ENCODE measurements at places on chromosomes 7 and 10.

- no peak for DNase-seq
Observed at GRCh38 chr7:20798694-20799121, 12.0 kb upstream of the SP8 start.

DNA sequence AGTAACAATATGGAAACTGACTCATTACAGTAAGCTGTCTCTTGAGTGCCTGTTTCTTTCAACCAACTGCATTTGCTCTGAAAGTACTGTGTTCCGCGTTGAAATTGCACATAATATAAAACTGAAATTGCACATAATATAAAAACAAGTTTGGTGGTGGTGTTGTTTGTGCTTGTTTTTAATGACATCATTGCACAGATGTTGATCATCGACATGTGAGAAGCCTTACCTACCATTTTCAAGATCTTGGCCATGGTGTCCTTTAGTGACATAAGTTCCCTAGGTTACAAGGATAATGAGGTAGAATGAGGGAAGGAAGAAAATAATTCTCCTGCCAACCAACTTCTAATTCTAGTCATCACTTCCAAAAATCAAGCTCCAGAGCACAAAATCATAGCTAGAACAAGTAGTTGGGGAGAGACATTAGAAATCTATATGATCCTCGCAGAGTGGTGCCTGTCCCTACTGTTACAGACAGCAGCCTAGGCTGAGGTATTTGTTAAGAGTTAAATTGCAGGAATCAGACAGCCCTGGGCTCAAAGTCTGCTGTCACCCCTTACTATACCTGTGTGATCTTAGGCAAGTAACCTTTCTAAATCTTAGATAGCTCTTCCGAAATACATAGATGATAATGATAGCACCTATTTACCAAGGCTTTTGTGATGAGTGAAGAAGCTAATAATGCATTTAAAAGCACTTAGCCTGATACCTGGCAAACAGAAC lies 29.3 kb downstream of the DOCK4 start:
- DNase-seq = no peak

DNA sequence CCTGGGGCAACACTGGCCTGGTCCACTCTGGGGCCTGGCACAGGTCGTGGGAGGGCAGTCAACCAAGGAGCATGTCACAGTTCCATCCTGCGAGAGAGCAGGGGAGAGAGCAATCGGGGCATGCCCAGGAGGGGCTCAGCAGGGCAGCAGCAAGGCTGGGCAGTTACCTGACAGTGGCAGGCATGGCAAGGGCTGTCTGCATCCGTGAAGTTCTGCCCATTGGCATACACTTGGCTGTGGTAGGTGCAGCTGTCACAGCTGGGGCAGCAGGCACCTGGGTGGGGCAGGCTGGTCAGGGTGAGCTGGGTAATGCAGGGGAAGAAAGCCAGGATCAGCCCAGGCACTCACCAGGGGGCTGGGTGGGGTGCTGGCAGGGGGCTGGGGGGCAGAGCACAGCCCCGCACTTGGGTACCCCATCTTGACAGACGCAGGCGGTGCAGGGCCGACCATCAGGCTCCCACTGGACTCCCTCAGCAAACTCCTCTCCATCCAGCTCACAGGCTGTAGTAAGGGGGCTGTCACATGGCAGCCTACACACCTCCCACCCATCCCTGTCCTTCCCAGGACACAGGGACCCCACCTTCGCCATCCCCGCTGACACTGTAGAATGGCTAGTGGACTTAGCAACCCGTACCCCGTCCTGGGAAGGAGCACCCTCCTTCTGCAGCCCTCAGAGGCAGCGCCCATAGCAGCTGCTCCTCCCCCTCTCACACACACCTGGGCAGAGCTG lies 17.8 kb downstream of the KCP start:
- no peak for DNase-seq

DNA sequence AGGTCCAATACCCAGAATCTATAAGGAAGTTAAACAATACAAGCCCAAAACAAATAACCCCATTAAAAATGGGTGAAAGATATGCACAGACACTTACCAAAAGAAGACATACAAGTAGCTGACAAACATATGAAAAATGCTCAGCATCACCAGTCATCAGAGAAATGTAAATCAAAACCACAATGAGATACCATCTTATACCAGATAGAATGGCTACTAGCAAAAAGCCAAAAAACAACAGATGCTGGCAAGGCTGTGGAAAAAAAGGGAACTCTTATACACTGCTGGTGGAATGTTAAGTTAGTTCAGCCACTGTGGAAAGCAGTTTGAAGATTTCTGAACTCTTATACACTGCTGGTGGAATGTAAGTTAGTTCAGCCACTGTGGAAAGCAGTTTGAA lies 331.1 kb downstream of the KIF20B start:
- no peak for DNase-seq

DNA sequence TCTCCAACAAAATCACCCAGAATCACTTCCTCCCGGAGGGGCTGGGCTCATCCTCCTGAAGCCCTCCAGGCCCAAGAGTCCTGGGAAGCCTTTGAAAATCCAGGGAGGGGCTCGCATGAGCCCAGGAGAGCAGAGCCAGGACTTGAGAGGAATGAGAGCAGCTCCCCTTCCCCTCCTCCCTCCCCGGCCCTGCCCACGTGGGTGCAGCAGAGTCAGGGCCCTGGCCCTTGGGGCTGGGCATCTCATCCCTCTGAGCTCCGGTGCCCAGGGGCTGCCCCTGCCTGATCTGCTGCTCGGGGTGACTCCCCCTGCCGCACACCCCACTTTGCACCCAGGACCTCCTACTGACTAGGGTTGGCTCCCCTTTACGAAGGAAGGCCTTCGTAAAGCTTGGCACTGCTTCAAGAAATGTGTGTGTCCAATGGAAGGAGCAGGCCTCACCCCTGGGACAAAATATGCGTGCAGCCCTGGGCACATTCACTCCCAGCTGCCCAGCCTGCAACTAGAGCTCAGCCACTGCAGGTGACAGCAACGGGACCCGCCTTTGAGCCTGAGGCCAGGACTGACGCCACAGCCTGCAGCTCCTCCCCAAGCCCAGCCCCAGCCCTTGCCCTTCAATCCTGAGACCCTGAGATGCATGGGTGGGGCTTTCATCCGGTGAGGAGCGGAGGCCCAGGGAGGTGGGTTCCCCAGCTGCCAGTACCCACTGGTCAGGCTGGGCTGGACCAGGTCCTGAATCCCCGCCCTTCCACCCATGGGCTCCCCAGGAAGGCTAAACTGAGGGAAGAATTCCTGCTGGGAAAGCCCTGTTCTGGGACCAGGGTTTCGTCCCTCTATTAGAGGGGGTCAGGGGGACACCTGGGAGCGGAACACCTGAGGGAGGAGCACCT lies 21.8 kb downstream of the PWWP2B start:
- DNase-seq = peak; percentile 89

Data from mucosa of descending colon (tissue), 3 donors.